ENCODE measurements at places on chromosomes 2 and 18. TPM values are rescaled to one million over a fixed set of nuclear protein-coding genes. Genes with fewer than 3 reads are reported as not detected.

Gene HAAO
- 4.1 TPM for total RNA-seq

Gene WNT6
- total RNA-seq = not detected

Gene L3MBTL4
- 4.8 TPM for total RNA-seq

Gene SIGLEC15
- not detected for total RNA-seq

Gene UCN
- 0.56 TPM for total RNA-seq

Gene TTN
- total RNA-seq = 1.5 TPM

Gene LAMA3
- total RNA-seq = 40.1 TPM

Gene MC5R
- 0.28 TPM for total RNA-seq

Gene LHCGR
- total RNA-seq = not detected

Gene HSBP1L1
- 15.5 TPM for total RNA-seq

Gene ALLC
- total RNA-seq = not detected

Gene CYP27C1
- 1.8 TPM for total RNA-seq

Gene FSHR
- total RNA-seq = not detected

Gene FTCDNL1
- 1.6 TPM for total RNA-seq

Gene PDE1A
- total RNA-seq = 1.2 TPM

Gene MYCN
- 0.20 TPM for total RNA-seq

Gene LRRTM4
- total RNA-seq = not detected

Gene RUFY4
- 0.12 TPM for total RNA-seq

Gene VWC2L
- total RNA-seq = not detected

Gene AQP12B
- total RNA-seq = not detected

Gene TRABD2A
- 0.24 TPM for total RNA-seq

Gene IKZF2
- total RNA-seq = 66.4 TPM

Gene KLHL41
- 0.40 TPM for total RNA-seq

Gene IL1RL1
- 2.8 TPM for total RNA-seq

Gene UGT1A3
- total RNA-seq = 0.28 TPM

Gene ANKRD30BL
- not detected for total RNA-seq

Gene IER3IP1
- 7.1 TPM for total RNA-seq

Gene PROKR1
- not detected for total RNA-seq

Gene PGAP1
- 10.5 TPM for total RNA-seq

Gene PSTPIP2
- total RNA-seq = 4.7 TPM

Gene TEKT4
- total RNA-seq = not detected

Gene DPP10
- total RNA-seq = not detected

Gene SERPINB4
- total RNA-seq = 418 TPM

Gene CAVIN2
- 8.7 TPM for total RNA-seq

Gene CAPN14
- total RNA-seq = 191 TPM

Gene INHBB
- total RNA-seq = 0.72 TPM

Gene FOXI3
- not detected for total RNA-seq

Gene NETO1
- total RNA-seq = not detected

Gene IL1B
- total RNA-seq = 4.1 TPM

Gene MERTK
- total RNA-seq = 5.4 TPM

Gene ASB1
- total RNA-seq = 12.3 TPM

Gene CYRIA
- 1.3 TPM for total RNA-seq

Gene CFC1
- total RNA-seq = not detected

Gene PRKCE
- total RNA-seq = 13.1 TPM

Gene GALNT3
- total RNA-seq = 40.0 TPM

Gene SCN1A
- not detected for total RNA-seq

Gene B3GNT7
- 5.5 TPM for total RNA-seq

Gene OXER1
- total RNA-seq = 0.40 TPM
